Posterior cingulate gyrus (tissue), 11 donors: ENCODE measurements at places on chromosomes 4 and X.

- no peak for DNase-seq
Measured at GRCh38 chr4:1205586-1206298, 33.4 kb upstream of the SPON2 start.

- DNase-seq, result peak; percentile 82
Measured at GRCh38 chr4:2939383-2940243, 23.6 kb downstream of the NOP14 start.

DNA sequence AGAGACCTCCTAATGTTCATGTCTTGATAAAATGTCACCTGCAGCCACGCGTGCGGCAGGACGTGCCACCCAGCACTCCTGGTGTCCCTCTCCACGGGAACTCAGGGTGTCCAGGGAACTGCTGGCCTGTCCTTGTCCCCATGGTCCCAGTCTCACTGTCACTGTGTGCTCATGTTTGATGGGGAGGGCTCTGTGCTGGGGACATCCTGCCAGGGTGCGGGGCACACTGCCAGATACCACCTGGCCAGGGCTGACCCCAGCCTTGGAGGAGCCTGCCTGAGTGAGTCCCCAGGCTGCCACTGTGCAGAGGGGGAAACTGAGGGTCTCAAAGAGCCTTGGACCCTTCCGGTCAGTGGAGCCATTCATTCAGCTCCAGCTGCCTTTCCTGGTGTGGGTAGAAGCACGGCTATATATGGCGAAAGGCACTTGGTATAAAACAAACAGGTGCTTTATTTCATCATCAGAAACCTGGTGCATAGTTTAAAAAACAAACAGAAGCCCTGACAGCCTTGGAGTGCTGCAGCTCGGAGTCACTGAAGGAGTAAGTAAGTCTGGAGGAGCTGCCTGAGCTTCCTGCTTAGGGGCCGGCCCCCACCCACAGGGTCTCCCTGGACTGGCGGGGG lies 33.0 kb downstream of the NOP14 start:
- no peak for DNase-seq

DNA sequence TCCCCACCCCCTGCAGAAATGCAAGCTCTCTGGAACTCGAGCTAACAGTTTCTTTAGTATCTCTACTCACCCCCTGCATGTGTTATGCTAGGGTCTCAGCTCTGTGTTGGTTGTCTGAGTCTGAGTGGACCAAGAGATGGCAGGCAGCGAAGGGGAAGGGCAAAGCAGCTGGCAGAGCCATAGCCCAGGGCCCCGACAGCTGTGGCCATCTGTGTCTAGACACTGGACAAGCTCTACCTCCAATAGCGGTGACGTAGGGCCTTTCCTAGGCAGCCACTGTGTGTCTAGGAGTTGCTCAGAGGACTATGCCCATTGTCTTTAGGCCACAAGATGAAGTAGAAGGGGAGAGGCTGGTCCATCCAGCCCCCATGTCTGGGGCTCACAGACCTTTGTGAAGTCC lies 79.2 kb downstream of the EFNB1 start:
- no peak for DNase-seq

GRCh38 chr4:186727169-186727976 lies 3.7 kb upstream of the FAT1 start:
- DNase-seq, result no peak

DNA sequence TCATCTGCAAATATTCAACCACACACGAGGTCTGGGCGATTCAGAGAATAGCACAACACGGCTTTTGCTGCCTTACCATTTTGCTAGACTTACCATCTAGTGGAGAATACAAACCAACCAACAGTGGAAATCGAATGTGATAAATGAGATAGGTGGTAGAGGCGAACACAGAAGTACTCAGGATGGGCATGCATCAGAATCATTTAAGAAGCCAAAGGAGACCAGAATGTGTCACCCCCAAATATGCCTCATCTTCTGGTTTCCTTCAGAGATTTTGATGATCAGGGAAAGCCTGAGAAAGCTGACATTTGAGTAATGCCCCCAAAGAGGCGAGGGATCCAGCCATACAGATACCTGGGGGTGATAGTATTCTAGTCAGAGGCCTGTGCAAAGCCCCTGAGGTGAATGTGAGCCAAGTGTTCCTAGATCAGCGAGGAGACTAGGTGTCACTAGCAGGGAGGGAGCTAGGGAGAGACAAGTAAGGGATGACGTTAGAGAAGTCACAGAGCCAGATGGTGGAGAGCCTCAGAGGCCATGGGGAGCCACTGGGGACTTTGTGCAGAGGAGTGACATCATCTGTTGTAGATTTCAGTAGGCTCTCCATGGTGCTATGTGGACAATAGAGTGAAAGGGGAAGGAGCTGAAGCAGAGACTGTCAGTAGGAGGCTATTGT lies 1.7 kb downstream of the MTMR1 start:
- no peak for DNase-seq
